ENCODE measurements at places on chromosomes 3 and 15.

GRCh38 chr15:71066983-71067382 is 48.3 kb upstream of the THSD4 start:
- DNase-seq, result no peak

DNA sequence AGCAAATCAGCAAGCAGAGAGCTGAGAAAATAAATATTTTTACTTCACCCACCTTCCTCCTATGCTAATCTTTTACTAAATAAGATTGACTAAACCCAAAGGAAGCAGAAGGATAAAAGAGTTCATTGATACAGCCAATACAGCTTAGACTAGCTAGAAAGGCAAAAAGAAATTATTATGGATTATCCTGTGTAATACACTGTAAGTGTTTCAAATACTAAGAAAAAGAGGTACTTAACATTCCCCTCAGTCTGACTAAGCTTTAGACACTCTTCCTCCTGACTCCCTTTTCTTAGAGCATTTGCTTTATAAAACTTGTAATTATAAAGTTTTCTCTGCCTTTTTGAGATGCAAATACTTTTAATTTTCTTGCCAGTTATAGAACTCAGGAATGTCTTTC is 848.9 kb upstream of the CADM2 start:
- no peak for DNase-seq

GRCh38 chr15:69126054-69126469 is 34.4 kb upstream of the GLCE start:
- DNase-seq, result no peak

- no peak for DNase-seq
Measured at GRCh38 chr3:102078854-102079808, 229.8 kb downstream of the NFKBIZ start.

GRCh38 chr15:98530570-98530969 is 117.8 kb upstream of the IGF1R start:
- no peak for DNase-seq

DNA sequence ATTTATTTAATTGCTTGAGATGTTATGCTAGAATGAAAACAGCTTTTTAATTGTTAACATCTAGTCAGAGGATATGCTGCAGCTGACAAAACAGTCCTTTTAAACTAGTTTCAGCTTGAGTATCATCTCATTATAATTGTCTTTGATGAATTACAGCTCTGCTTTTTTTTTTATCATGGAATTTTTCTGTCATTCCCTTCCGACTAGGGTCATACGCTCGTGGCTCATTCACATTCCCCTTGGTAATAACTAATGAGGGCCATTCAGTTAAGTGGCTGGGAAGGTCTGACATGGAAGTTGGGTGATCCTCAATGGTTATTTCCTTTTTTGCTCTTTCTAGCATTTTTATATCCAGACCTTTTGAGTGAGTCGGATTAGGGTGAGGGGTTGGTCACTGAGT is 77.0 kb downstream of the PGPEP1L start:
- no peak for DNase-seq

DNA sequence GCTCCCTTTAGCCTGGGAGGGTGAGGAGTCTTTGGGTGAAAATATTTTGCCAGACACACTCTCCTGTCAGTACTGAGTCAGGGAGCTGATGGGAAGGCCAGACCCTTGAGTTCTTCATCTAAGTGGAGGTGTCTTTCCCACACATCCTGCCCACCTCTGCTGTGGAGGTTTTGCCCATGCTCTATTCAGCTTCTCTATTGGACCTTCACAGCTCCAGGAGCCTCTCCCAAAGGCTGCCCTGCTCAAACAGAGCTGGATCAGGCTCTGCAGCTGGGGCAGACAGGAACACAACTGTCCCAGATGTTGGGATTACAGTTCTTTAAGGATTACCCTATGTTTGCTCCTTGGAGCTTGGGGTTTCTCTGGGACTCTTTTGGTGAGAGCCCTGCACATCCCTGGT is 77.9 kb downstream of the SPSB4 start:
- no peak for DNase-seq

DNA sequence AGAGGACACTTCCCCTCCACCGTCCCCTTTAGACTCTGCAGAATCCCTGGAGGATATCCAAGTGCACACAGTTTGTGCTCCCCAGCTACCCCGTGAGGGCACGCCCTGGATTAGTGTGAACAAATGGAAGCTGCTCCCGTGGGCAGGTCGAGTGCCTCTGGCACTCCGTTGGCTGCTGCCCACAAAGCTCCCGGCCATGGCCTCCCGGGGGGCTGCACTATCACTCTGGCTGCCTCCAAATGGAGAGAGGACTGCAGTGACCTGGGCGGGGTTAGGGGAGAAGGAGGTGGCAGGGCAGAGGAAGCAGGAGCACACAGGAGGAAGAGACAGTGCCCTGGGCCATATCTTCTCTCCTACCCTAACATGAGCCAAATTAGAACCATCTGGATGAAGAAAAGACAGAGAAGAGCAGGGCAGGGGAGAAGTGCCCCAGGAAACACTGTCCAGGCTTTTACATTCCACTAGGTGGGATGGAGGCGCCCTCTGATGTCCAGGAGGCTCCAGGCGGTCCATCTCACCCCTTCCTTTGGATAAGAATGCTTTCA is 29.4 kb upstream of the ACAD9 start:
- DNase-seq, result peak; percentile 9

DNA sequence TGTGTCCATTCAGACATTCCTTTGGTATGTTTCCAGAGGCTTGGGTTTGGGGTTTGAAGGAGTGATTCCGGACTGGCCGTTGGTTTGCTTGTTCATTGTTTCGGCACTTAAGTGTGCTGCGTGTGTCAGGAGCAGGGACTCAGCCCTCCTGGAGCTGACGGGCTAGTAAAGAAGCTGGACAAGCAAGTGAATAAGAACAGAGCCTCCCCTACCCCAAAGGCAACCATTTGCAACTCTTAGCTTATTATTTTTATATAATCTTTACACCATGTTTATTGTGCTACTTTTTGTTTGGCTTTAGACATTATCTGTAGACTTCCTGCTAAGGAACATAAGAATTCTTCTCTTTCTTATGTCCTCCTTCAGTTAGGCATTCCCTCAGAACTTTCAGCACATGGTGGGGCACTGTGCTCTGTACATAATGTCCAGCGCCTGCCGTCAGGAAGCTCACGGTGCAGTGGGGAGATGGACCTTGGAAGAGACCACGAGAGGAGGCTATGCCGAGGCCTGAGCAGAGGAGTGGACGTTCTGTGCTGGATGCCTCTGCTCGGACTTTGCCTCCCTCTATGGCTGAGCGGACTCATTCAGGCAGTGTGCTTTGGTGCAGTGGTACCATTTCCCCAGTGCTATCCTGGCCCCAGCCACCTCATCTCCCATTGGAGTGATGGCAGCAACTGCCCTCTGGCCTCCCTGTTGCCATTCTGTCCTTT is 65.4 kb downstream of the EEFSEC start:
- DNase-seq, result no peak

DNA sequence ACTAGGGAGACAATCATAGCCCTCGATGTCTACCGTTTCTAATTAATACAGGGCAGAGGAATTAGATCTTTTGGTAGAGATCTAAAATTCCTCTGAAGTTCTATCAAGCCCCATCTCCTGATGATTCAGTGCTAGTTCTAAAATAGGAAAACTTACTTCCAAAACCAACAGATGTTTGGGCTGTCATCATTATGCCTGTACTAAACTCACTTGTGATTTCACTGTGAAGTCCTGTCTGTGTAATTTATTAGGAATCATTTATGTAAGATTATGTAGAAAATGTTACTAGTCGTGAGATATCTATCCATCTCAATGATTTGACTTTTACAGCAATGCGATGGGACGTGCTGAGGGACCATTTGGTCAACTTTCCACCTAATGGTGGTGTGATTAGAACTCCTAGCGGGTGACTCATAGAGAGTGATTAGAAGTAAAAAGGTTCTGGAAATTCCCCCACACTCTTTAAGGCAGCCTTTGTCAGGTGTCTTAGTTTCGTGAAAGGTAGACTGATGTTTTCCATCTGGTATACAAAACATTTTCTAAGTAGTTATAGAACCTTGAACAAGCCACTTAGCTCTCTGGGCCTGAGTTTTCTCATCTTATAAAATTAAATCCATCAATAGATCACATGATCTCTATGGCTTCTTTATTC is 34.2 kb downstream of the LIPC start:
- DNase-seq, result no peak

DNA sequence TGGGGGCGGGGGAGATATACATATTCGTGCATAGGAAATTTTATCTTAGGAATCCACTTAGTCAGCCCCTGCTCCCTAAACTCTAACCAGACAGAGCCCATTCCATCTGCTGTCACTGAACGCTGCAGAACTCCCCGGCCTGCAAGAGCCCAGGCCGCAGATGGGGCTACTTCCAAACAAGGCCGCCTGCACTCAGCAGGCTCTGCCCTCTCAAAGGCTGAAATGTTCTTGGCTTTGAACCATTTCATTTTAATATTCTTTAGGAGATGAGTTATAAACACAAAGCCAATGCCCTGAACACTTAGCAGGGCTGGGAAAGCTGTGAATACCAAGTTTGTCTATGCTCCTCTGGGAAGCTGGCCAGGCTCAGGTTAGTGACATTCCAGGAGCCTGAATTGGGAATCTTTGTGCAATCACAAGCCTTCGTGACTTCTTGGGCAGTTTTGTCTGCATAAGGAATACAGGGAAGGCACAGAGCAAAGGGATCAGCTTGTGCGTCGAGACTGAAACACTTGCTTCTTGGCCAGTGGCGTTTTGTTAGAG is 65.0 kb downstream of the SYNM start:
- DNase-seq, result no peak

GRCh38 chr3:5116538-5116937 is 5.6 kb upstream of the ARL8B start:
- no peak for DNase-seq

GRCh38 chr3:134361162-134361835 is 12.9 kb downstream of the AMOTL2 start:
- no peak for DNase-seq

DNA sequence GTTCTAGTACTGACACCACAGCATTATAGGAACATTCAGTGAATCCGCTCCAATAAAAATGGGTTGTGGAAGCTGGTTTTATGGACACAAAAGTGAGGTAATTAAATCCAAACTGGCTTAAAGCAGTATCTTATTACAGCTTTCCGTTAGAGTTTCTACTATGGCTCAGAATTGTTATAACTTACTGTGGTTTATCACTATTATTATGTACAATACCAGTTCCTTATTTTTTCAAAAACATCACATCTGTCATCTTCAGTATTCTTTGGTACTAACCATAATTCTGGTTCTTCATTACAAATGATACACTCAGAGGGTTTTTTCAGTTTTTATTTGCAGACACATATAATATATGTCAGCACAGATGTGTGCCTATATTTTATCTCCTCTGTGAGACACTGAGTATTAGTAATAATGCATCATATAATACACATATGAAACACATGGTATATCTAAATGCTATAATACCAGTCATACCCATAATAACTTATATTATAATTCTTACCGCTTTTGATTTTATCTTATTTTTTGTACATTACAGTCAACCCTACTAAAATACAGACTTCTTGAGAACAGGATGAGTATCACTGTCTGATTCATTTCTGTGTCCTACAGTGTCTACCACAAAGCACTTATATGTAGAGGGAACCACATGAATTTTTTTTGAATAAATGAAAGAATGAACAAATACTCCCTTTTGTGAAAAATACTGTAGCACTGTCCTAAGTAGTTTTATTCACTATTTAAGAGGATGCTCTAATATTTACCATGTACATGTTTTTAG is 39.0 kb downstream of the CMSS1 start:
- no peak for DNase-seq

DNA sequence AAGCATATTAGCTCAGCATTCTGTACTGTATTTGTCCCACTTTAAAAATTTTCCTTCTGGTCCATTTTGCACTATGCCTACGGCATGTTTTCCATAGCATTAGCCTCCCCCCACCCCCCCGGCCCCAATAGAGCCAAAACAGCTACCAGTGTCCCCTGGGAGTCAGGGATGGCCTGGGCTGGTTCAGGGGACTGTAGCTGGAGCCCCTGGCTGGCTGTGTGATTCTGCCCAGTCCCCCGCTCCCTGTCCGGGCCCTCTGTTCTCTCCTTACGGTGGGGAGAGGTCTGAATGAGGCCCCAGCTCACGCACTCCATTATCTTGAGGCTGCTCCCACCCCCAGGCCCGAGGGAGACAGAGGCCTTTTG is 70.1 kb downstream of the KLF15 start:
- DNase-seq, result no peak

DNA sequence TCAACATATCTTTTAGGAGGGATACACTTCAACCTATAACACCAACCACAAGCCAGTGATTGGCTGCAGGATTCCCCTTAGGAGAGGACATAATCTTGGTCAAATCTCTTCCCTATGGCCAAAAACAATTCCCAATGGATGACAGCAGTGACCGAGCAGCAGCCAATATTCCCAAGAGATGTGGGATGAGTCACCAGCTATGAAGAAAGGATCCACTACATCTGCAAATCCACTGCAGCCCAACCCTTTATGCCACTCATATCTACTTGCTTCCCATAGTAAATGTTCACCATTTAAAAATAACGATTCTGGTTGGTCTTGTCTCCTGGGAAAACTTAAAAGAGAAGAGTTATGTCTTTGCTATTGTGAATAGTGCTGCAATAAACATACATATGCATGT is 4.5 kb upstream of the IQCF5 start:
- DNase-seq, result no peak

GRCh38 chr15:92393980-92394308 is 263 bp downstream of the ST8SIA2 start:
- no peak for DNase-seq

DNA sequence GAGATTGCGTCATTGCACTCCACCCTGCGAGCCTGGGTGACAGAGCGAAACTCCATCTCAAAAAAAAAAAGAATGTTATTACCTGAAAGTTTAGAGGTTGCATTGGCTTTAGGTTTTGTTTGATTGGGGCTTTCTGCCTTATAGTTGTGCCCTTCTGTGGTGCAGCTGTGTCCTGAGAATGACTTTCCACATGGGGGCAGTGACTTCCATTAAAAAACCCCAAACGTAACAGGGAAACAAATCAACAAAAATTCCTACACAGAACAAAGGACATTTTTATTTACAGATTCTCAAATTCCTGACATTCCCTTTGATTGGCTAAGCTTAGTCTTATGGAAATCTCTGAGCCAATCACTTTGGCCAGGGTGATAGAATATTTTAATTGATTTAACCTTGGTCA is 154.1 kb upstream of the GPR149 start:
- no peak for DNase-seq

- no peak for DNase-seq
Measured at GRCh38 chr15:54843006-54843405, 353.7 kb downstream of the RSL24D1 start.

- no peak for DNase-seq
Measured at GRCh38 chr3:9377981-9378380, 15.1 kb downstream of the THUMPD3 start.

GRCh38 chr3:143301031-143301901 is 181.7 kb downstream of the CHST2 start:
- DNase-seq, result no peak

- DNase-seq, result no peak
Measured at GRCh38 chr3:42746455-42747450, 26.3 kb downstream of the CCDC13 start.

GRCh38 chr3:72533591-72534473 is 314.4 kb downstream of the SHQ1 start:
- DNase-seq, result no peak

DNA sequence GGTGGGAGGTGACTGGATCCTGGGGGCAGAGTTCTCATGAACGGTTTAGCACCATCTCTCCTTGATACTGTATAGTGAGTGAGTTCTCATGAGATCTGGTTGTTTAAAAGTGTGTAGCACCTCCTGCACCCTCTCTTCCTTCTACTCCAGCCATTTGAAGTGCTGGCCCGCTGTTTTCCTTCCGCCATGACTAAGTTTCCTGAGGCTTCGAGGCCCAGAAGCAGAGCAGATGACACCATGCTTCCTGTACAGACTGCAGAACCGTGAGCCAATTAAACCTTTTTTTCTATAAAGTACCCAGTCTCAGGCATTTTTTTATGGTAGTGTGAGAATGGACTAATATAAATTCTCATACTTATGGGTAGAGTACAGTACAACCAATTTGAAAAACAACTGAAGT is 123.6 kb upstream of the BHLHE40 start:
- no peak for DNase-seq
